H9 (cell line): ENCODE measurements at places on chromosomes 3 and 15. TPM values are rescaled to one million over a fixed set of nuclear protein-coding genes. Genes with fewer than 3 reads are reported as not detected.
A peak's percentile ranks its signal among the peaks of the same experiment; 100 is the strongest.

GRCh38 chr15:48667701-48668100 is 22.2 kb upstream of the FBN1 start:
- no peaks in the 10 kb centered on the region for H3K36me3 ChIP-seq
- H3K4me3 ChIP-seq: no peak overlapping the region
- no peaks in the 10 kb centered on the region for H3K4me1 ChIP-seq
- no peaks in the 10 kb centered on the region; the same call in 1 of the 2 replicates for H3K27me3 ChIP-seq
- DNase-seq: no peak
- no peak overlapping the region for H3K27ac ChIP-seq

DNA sequence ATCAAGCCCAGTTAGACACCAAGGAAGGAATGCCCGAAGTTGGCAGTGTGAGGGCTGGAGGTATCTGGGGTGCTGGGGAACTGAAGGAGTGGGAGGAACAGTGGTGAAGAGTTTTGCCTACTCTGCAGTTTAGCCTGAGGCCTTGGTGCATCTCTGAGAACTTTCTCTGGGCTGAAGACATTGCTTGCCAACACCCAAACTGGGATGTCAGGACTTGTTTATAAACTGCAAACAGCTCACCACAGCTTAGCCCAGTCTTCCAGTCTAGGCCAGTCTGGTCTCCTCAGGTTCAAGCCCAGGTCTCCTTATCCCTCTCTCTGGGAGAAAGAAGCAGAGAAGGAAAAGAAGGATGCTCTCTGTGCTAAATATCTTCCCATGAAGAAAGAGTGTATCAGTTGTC is 68.0 kb upstream of the BOC start:
- peaks cover 4% of the 10 kb centered on the region; the same call in 1 of the 2 replicates for H3K4me1 ChIP-seq
- no peak for DNase-seq
- no peak overlapping the region for H3K27ac ChIP-seq

GRCh38 chr3:35733864-35734263 is 94.5 kb downstream of the ARPP21 start:
- H3K27me3 ChIP-seq: no peaks in the 10 kb centered on the region; the same call in 1 of the 2 replicates
- DNase-seq: no peak
- H3K4me3 ChIP-seq: no peak overlapping the region

DNA sequence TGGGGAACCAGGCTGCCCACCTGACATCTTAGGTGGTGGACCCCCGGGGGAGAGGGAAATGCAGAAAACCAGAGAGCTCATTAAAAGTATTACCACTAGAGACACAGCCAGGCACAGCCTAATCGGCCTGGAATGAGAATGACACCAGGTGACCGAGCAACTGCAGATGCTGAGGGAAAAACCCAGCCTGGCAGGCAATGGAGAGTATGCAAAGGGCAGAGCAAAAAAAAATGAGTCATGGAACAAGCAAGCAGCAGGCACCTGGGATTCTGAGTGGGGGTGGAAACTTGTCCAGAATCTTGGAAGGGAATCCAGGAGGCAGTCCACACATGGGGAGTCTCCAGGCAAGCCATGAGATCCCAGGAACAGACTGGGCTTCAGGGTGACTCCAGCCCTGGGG is 183.7 kb upstream of the LRRN1 start:
- peaks cover 5% of the 10 kb centered on the region; the same call in 1 of the 2 replicates for H3K4me1 ChIP-seq
- H3K27ac ChIP-seq: no peak overlapping the region
- H3K27me3 ChIP-seq: no peaks in the 10 kb centered on the region
- H3K4me3 ChIP-seq: no peak overlapping the region
- no peaks in the 10 kb centered on the region for H3K36me3 ChIP-seq

DNA sequence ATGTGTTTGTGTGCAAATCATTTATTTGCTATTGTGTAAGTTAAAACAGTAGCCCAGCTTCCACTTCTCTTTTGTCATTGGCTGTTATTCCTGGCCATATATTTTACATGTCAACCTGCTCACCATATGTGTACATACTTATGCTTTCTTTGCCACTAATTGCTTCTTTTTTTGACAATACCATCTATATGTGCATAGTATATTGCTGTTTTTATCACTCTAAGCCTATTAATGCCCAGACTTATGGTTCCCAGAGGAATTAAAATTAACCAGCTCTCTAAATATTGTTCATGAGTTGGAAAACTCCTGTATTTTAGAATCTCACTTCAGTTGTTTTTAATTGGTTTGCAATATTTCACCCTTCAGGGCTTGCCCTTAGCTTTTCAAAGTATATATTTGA is 428.9 kb downstream of the MECOM start:
- H3K27me3 ChIP-seq: no peaks in the 10 kb centered on the region
- no peaks in the 10 kb centered on the region for H3K36me3 ChIP-seq
- no peak overlapping the region for H3K4me3 ChIP-seq
- no peaks in the 10 kb centered on the region for H3K4me1 ChIP-seq
- H3K27ac ChIP-seq: no peak overlapping the region

- no peaks in the 10 kb centered on the region for H3K36me3 ChIP-seq
- no peaks in the 10 kb centered on the region for H3K27me3 ChIP-seq
- no peak overlapping the region for H3K4me3 ChIP-seq
- no peaks in the 10 kb centered on the region for H3K4me1 ChIP-seq
- DNase-seq: no peak
Measured at GRCh38 chr15:51311510-51311909, 26.9 kb downstream of the CYP19A1 start.

DNA sequence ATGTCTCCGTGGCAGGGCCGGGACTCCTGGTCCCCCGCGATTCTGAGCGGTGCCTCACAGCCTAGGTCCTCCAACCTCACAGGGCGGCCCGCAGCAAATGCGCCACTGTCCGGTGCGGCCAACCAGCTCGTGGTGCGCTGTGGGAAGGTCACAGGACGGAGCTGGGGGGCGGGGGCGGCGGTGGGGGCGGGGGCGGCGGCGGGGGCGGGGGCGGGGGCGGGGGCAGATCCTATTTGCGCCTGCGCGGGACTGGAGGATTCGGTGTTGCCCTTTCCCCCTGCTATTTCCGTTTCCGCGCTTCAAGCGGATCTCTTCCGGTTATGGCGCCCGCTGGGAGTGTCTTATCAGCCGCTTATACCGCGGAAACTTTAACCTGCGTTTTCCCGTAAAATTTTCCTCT is 106.7 kb upstream of the SNRPN start:
- no peak overlapping the region; the same call in 2 of the 3 replicates for H3K4me3 ChIP-seq
- H3K36me3 ChIP-seq: peaks cover 3% of the 10 kb centered on the region; the same call in 1 of the 2 replicates
- H3K27ac ChIP-seq: no peak overlapping the region
- no peaks in the 10 kb centered on the region for H3K4me1 ChIP-seq
- no peaks in the 10 kb centered on the region for H3K27me3 ChIP-seq
- peak; percentile 76 for DNase-seq

- no peaks in the 10 kb centered on the region for H3K27me3 ChIP-seq
- no peak for DNase-seq
- no peaks in the 10 kb centered on the region for H3K36me3 ChIP-seq
- no peaks in the 10 kb centered on the region for H3K4me1 ChIP-seq
- H3K4me3 ChIP-seq: no peak overlapping the region
- H3K27ac ChIP-seq: no peak overlapping the region
Measured at GRCh38 chr3:173993299-173993698, 595.8 kb downstream of the NLGN1 start.

GRCh38 chr15:89423981-89424380 is 72.4 kb downstream of the RHCG start:
- DNase-seq: no peak
- H3K36me3 ChIP-seq: no peaks in the 10 kb centered on the region; the same call in 2 of the 3 replicates
- peaks cover under 1% of the 10 kb centered on the region; the same call in 1 of the 2 replicates for H3K27me3 ChIP-seq
- H3K4me1 ChIP-seq: 0 out of 2 replicates have a peak, but pooled peaks cover 6% of the 10 kb centered on the region

GRCh38 chr3:134374791-134375581 is 739 bp upstream of the AMOTL2 start:
- H3K4me3 ChIP-seq: peak overlapping the region; percentile 89
- peak; percentile 93 for DNase-seq
- peak overlapping the region; percentile 79 for H3K27ac ChIP-seq
- peaks cover 6% of the 10 kb centered on the region; the same call in 1 of the 2 replicates for H3K4me1 ChIP-seq

- no peaks in the 10 kb centered on the region; the same call in 1 of the 2 replicates for H3K27me3 ChIP-seq
- peaks cover 7% of the 10 kb centered on the region; the same call in 2 of the 3 replicates for H3K36me3 ChIP-seq
- no peak for DNase-seq
Measured at GRCh38 chr3:120705884-120706582, 24.0 kb upstream of the HGD start.

Gene IL20RB
- total RNA-seq: 1.5 TPM in 2 replicates
